ENCODE measurements at places on chromosomes 7 and 10.

GRCh38 chr7:85234730-85235129, 47.9 kb upstream of the SEMA3D start:
- no peak for DNase-seq

DNA sequence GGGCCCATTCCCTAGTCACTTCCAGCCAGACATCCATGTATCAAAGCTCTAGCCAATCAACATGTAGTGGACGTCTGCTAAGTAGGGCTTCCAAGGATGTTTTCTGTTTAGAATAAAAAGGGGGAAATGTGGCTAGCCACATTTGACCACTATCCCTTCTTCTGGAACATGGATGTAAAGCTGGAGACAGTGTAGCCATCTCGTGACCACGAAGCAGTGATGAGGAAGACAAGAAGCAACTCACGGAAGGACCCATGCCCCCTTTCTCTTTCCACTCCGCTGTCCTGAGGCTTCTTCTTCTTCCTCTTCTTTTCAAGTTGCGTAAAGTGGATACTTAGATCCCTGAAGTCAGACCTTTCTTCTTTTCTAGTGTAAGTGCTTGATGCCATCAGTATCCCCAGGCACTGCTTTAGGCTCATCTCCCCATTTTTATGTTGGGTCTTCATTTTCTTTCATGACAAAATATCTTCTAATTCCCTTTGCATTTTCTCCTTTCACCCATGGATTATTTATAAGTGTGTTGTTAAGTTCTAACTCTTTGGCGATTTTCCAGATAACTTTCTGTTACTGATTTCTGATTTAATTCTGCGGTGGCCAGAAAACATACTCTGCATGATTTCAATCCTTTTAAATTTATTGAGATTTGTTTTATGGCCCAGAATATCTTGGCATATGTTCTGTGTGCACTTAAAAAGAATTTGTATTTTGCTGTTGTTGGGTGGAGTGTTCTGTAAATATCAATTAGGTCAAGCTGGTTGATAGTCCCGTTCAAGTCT, 594.5 kb downstream of the SDK1 start:
- DNase-seq, result no peak

- DNase-seq, result no peak
These were observed 77.0 kb downstream of the MAGI2 start for GRCh38 chr7:79376299-79377025.

GRCh38 chr10:131849591-131850382, 51.0 kb upstream of the PPP2R2D start:
- no peak for DNase-seq

GRCh38 chr10:105952153-105952552, 1212.4 kb downstream of the SORCS1 start:
- peak; percentile 71 for DNase-seq

- DNase-seq, result peak; percentile 24
These were observed 15.4 kb downstream of the SEC61G start for GRCh38 chr7:54743580-54743979.

- no peak for DNase-seq
These were observed 171.8 kb upstream of the SHH start for GRCh38 chr7:155984028-155984580.

DNA sequence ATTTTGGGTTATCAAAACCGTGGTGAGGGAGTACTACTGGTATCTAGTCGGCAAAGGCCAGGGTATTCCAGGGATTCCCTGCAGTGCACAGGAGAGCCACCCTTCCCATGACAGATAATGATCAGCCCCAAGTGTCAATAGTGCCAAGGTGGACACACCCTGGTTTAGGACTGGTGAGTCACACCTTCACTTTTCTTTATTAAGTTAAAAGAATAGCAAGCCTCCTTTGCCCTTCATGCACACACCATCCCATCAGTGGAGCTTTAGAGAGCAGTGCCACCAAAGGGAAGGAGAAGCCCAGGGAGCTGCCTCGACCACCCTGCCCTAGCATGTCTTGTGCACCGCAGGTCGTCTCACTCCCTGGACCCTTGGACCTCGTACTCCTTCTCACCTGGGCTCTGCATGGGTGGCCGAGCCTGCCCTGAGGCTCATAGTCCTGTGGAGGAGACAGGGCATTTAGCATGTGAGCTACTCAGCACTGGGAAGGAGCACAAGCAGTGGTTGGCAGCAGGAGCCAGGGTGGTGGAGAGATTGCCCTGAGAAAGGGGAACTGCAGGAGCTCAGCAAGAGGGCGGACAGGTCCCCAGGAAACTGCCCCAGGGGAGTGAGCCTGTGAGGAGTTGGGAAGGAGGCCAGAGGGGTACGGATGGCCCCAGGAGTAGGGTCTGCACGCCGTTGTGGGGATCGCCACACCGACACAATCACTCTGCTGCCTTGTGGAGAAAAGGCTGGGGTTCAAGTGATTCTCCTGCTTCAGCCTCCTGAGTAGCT, 17.4 kb downstream of the UBE2D4 start:
- DNase-seq, result no peak

GRCh38 chr10:122292376-122292775, 21.3 kb downstream of the BTBD16 start:
- no peak for DNase-seq

DNA sequence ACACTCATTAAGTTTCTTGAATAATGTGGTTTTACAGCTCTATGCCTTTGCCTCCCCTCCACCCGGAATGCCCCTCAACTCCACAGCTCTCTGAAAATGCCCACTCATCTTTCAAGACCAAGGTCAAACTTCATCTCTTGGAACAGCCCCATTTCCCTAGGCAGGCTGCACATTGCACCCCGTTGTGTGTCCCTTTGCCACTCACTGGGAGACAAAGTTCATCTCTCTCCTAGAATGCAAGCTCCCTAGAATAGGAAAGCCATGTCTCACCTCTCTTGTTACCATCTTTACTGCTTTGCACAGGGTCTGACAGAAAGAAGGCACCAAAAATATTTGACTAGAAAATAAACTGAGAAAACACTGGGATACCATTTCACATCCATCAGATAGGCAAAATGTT, 33.3 kb downstream of the UBE2H start:
- no peak for DNase-seq

GRCh38 chr10:113000876-113001598, 51.0 kb downstream of the TCF7L2 start:
- no peak for DNase-seq

GRCh38 chr7:96949766-96950165, 55.6 kb upstream of the DLX6 start:
- peak; percentile 94 for DNase-seq

- DNase-seq, result peak; percentile 31
These were observed 162.0 kb upstream of the PLXNA4 start for GRCh38 chr7:132738254-132738653.

GRCh38 chr10:114079421-114079820, 35.8 kb downstream of the ADRB1 start:
- DNase-seq, result no peak

- peak; percentile 93 for DNase-seq
These were observed 59.4 kb downstream of the SEMA3C start for GRCh38 chr7:80859272-80859970.

DNA sequence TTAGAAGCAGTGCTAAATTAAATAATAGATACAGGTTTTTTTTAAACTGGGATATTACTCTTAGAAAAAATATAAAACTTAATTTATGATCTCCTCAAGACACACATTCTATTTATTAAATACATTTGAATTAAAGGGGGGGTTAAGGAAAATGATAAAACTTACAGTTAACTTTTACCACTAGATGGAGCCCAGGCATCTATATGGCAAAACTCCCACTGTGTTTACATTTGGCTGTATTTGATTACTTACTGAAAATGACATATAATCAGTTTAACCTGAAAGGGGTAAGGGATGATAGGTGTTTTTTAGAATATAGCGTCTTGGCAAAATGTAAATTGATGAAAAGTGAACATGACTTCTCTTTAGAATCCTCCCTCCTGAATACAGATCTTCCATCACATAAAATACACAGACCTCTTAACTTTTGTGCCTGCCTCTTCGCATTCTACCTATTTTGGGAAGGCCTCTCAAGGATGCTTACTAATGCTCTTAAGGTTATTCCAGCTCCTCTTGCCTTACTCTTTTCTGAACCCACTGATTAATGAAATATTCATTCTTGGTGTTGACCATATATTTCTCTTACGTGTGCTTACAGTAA, 235.7 kb downstream of the AGMO start:
- DNase-seq, result peak; percentile 76

- peak; percentile 52 for DNase-seq
These were observed 76.9 kb downstream of the UBE2H start for GRCh38 chr7:129875745-129876411.

- no peak for DNase-seq
These were observed 96.8 kb downstream of the GLRX3 start for GRCh38 chr10:130233035-130233360.

DNA sequence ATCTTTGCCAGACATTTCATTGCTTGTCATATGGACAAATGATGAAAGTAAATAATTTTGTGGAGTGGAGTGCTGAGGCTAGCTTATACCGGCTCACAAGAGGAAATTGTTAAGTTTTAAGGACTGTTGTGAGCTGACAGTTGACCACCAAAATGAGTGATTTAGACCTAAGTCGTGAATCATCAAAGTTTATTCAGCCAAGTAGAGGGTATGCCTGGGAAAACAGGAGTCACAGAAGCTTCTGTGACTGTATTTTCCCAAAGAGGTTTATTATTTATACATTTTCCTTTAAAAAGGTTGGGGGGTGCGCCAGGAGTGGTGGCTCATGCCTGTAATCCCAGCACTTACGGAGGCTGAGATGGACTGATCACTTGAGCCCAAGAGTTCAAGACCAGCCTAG, 21.8 kb downstream of the MRPS24 start:
- no peak for DNase-seq

- DNase-seq, result no peak
These were observed 42.8 kb downstream of the CTTNBP2 start for GRCh38 chr7:117830422-117830954.

DNA sequence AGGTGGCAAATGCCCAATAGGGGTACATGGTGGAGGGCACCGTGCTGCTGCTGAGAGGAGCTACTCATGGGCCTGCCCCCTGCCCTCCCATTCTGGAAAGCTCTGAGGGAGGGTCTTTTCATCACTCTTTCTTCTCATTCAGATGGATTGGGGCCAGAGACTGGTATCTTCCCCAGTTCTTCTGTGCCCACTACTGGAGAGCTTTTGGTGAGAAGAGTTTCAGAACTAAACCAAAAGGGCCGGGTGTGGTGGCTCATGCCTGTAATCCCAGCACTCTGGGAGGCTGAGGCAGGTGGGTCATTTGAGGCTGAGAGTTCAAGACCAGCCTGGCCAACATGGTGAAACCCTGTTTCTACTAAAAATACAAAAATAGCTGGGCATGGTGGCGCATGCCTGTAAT, 12.5 kb downstream of the ADRA2A start:
- no peak for DNase-seq

DNA sequence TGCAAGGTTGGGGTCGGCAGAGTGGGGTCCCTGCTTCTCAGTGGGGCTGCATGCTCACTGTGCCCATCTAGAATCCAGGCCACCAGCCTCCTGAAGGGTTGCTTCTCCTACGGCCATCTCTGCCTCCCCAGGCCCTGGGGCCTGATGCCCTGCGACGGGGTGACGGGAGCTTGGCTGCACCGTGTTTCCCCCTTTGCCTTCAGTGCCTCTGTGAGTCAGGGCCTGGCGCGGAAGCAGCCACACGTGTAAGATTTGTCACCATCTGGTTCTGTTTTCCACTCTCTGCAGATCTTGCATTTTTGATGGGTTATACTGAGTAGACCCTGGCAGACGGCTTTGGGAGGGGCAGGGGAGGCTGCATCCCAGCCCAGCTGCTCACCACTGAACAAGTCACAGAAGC, 7.2 kb downstream of the ADAMTS14 start:
- peak; percentile 88 for DNase-seq

DNA sequence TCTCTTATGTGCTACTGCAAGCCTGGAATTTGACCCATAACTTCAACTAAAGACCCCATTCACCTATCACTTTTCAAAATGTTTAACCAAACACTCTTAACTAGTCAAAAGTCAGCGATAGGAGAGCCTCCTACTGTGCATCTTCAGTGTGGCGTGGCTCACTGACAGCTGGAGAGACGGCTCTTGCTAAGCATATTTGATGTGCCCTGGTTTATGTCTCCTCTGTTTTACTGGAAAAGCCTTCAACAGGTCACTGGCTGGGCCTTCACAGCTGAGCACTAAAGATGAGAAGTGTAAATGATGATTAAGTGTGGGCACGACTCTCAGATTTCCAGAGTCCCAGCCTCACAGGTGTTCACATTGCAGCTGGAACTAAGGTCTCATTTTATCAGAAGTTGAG, 472.1 kb downstream of the SEMA3D start:
- no peak for DNase-seq

- no peak for DNase-seq
These were observed at the start of gene PSD for GRCh38 chr10:102418622-102419268. PSD (minus strand) TSS chr10:102418785; CDS start chr10:102417038, 1,747 bp downstream.

- no peak for DNase-seq
These were observed 10.7 kb downstream of the HIP1 start for GRCh38 chr7:75727881-75728593.

GRCh38 chr7:81280531-81280930, 361.7 kb upstream of the SEMA3C start:
- DNase-seq, result no peak

Measured in adipocyte (in vitro differentiated cells).